ENCODE measurements at places on chromosomes 5 and 9. TPM values are rescaled to one million over a fixed set of nuclear protein-coding genes. Genes with fewer than 3 reads are reported as not detected.

- DNase-seq, result no peak
- no peaks in the 10 kb centered on the region for H3K27me3 ChIP-seq
- no peak overlapping the region for H3K27ac ChIP-seq
- no peak overlapping the region for H3K4me3 ChIP-seq
- no peaks in the 10 kb centered on the region for H3K36me3 ChIP-seq
These were observed 2083.5 kb upstream of the C9orf72 start for GRCh38 chr9:29656641-29657406.

DNA sequence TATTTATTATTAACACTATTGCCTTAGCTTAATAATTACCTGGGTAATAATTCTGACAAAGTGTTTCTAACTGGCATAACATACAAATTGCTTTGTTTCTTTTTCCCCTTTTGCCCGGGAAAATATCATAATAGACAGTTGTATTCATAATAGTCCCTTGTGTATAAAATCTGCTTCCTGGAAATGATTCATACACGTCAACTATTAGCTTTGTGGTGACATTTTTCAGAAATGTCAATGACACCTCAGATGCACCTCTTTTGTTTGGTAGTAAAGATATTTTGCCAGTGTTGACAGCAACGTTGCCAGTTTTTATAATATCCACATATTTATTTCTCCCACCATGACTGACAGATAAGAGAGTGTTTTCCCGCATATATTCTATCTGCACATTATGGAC is 73.0 kb downstream of the RASEF start:
- DNase-seq, result no peak
- H3K27me3 ChIP-seq, result no peaks in the 10 kb centered on the region
- peaks cover 31% of the 10 kb centered on the region for H3K4me1 ChIP-seq
- H3K4me3 ChIP-seq, result no peak overlapping the region
- no peaks in the 10 kb centered on the region for H3K36me3 ChIP-seq
- H3K27ac ChIP-seq, result no peak overlapping the region

- H3K4me3 ChIP-seq, result no peak overlapping the region
- H3K27me3 ChIP-seq, result no peaks in the 10 kb centered on the region
- peaks cover 13% of the 10 kb centered on the region for H3K36me3 ChIP-seq
- H3K4me1 ChIP-seq, result no peaks in the 10 kb centered on the region
- no peak overlapping the region for H3K27ac ChIP-seq
These were observed 28.7 kb downstream of the GTF3C4 start for GRCh38 chr9:132698989-132699388.

- no peaks in the 10 kb centered on the region for H3K36me3 ChIP-seq
- no peak overlapping the region for H3K27ac ChIP-seq
- H3K27me3 ChIP-seq, result no peaks in the 10 kb centered on the region
These were observed 5.3 kb upstream of the FAM120AOS start for GRCh38 chr9:93458712-93459111.

DNA sequence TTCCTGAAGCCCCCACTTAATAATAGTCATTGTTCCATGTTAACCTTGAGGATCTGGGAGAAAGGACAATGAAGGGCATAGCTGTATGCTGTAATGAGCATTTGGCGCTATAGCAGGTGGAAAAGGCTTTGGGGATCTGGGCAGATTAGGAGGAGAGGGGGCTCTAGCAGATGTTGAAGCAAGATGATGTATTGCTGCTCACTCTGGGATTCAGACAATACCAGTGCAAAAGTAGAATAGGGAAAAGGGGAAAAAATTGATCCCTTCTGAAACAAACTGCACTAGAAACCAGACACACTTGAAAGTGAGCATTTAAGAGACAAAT is 575.3 kb upstream of the MEF2C start:
- H3K27me3 ChIP-seq, result peaks cover 2% of the 10 kb centered on the region
- H3K4me3 ChIP-seq, result no peak overlapping the region
- H3K27ac ChIP-seq, result no peak overlapping the region
- no peaks in the 10 kb centered on the region for H3K36me3 ChIP-seq
- no peaks in the 10 kb centered on the region for H3K4me1 ChIP-seq
- no peak for DNase-seq

Gene CARTPT
- total RNA-seq, result not detected

Gene CAMLG
- total RNA-seq, result 49.2 TPM
